ENCODE measurements at places on chromosomes 6 and 20.
A peak's percentile ranks its signal among the peaks of the same experiment; 100 is the strongest.

- no peak for DNase-seq
These were observed 29.4 kb downstream of the NCOA5 start for GRCh38 chr20:46060301-46060881.

DNA sequence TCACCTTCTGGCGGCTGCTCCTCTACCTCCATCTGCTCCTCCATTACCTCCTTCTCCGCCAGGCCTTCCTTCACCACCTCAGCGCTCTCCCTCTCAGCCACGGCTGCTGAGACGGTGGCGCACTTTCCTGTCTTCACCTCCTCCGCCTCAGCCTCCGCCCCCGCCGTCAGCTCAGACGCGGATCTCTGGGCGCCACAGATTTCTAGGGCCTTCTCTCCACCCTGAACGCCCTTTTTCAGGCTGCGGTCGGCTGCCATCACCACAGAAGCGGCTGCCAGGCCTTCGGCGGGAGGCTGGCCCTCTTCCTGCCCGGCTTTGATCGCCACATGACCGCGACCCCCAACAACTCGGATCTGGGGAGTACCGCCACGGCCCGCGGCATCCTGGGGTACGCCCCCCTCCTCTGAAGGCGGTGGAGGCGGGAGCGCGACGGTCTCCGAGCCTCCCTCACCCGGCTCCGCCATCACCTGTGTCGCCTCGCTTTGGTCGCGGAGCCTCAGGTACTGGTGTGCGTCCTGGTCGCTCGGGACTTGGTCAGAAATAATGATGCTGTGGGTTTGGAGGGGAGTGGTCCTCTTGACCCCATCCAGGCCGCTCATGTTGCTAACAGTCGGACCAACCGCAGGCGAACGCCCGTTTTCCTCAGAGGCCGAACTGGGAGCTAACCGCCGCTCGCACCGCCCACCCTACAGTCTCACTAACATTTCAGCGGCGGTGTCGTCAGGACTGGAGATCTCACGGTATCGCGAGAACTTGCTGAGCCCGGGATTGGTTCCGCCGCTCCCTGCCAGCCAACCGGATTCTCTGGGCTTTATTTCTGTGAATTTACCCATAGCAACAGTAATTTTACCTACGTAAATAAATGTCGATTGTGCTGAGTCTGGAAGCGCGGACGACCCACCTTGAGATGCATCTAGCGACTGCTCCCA, at the start of gene TSPYL1:
TSS of gene TSPYL1 (minus strand) at position 699 of the 929 bp plus-strand sequence. CDS start at position 599, 100 bp downstream.
- peak; percentile 95 for DNase-seq

GRCh38 chr20:43284486-43284885, 94.8 kb upstream of the PTPRT start:
- peak; percentile 90 for DNase-seq

DNA sequence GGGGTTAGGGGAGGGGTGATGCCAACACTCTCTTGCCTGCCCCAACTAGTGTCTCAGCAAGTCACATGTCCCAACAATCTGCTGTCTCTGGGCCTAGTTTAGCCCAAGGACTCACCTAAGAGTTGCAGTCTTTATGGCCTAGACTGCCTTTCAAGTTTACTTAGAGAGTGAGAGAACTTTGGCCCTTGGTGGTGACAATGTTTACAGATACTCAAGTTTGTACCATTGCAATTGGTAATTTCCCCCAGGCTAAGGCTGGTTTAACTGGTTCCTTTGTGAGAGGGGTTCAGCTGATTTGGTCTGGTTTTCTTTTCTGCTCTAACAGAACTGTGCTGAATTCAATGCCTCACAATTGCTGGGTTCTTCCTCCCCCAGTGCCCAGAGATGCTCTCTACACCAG, 1279.9 kb upstream of the EYS start:
- DNase-seq = no peak

GRCh38 chr6:140566781-140567277, 1192.4 kb upstream of the CITED2 start:
- no peak for DNase-seq

- no peak for DNase-seq
These were observed 73.9 kb upstream of the ENPP5 start for GRCh38 chr6:46244670-46245069.

DNA sequence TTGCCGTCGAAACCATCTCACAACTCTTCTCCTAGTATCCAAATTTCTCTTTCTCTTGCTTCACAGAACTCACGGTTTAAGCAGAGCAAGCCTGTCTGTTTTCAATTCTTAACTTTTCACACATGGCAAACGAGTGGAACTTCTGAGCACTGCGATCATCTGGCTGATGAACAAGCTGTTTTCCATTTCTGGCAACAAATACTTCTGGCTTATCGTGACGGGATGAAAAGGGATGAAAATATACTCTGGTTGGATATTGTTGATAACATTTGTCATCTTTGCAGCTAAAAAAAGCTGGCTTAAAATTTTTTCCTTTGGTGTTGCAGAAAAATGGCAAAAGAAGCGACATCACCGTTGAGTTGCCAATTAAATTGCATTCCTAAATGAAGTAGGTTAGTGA, 515.2 kb upstream of the JARID2 start:
- DNase-seq = no peak

- DNase-seq = no peak
These were observed 506.6 kb upstream of the NOX3 start for GRCh38 chr6:155962276-155962675.

DNA sequence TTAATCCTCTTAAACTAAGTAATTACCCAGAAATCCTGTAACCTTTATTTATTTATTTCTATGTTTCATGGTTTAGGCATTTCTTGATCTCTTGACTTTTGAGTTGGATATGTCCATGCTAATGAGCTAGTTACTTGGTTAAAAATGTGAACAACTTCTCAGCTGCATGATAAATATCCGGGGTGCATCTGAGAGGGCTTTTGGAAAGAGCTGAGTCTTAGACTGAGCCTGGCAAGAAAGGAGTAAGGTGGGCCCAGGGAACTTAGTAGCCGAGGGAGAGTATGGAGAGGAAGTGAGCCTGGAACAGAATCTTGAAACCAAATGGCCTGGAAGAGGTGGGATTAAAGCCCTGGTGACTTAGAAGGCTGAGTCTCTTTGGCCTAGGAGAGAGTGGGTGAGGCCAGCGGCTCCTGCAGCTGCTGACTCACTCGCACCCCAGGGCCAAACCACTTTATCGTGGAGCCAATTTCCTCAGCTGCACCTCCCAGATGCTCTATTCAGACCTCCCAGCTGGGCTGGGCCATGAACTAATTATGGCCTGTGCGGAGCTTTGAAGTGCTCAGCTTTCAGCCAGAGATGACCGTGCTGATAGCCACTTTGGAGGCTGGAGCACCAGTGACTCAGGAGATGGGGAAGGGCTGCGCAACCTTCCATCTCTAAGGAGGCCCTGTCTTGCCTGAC, 19.1 kb downstream of the TGM3 start:
- no peak for DNase-seq

GRCh38 chr6:114284281-114284680, 58.5 kb downstream of the HS3ST5 start:
- no peak for DNase-seq

- no peak for DNase-seq
These were observed 49.4 kb downstream of the CTCFL start for GRCh38 chr20:57475388-57476083.

DNA sequence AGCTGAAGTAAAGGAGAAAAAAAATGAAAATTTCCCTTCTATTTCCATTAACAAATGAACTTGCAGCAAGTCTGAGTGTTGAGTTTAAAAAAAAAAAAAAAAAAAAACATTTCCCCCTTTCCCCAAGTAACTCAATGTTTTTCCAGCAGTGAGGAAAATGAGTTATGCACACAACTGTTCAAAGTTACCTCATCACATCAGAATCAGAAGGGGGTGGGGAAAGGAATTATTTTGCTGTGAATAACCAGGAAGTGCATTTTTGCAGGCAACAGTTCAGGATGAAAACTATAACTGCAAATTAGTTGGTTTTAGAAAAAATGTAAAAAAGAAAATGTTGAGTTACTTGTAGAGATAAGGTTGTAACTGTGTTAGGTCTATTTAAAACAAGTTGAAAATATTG, 568.9 kb upstream of the CITED2 start:
- no peak for DNase-seq

- no peak for DNase-seq
These were observed 394.8 kb upstream of the NOX3 start for GRCh38 chr6:155850408-155850841.

GRCh38 chr6:2563635-2564034, 187.1 kb downstream of the MYLK4 start:
- no peak for DNase-seq

DNA sequence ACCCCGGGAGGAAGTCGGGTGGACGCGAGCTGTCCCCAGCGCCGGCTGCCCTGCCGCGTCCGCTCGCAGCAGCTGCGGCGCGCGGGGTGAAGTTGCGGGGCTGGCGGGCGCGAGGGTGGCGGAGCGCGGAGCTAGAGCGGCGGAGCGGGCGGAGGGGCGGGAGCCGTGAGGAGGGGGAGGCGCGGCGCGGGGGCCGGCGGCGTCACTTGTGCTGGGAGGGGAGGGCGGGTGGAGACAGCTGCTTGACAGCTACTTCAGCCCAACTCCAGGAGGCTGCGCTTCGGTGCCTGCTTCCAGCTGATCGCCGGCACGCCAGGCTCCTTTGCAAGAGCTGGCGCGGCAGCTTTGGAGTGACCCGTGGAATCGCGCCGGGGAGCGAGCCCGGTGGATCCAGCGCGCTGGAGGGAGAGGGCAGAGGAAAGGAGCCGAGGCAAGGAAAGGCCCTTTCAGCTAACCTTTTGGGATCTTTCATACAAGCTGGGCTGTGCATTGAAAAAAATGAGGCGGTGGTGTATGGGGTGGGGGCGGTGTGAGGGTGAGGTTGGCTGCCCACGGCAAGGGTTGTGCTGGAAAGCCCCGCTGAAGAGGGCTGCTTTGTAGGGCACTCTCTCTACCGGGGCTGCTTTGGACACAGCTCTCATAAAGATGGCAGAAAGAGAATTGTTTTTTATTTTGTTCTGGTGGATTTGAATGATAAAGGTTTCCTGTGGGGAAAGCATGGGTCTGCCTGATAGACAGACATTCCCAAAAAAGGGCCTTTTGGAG, 24.6 kb downstream of the RIPOR2 start:
- DNase-seq = peak; percentile 54

DNA sequence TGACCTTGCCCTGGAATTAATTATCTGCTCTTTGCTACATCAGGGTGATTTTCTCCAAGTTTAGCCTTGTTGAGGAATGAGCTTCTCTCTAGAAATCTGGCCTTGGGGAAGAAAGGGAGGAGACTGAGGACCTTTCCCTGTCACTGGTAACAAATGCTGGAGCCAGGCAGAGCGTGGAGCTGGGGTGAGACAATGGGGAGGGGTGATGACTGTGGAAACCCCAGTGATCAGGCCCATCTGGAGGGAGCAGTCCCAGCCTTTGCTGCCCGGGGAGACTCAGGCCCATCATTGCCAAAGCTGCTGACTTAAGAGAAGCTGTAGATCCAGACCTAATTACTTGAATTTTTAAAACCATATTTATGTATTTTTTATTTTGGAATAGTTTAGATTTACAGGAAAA, 31.3 kb downstream of the BCAS4 start:
- no peak for DNase-seq

- DNase-seq = no peak
These were observed 253.0 kb downstream of the ARID1B start for GRCh38 chr6:157029980-157030690.

DNA sequence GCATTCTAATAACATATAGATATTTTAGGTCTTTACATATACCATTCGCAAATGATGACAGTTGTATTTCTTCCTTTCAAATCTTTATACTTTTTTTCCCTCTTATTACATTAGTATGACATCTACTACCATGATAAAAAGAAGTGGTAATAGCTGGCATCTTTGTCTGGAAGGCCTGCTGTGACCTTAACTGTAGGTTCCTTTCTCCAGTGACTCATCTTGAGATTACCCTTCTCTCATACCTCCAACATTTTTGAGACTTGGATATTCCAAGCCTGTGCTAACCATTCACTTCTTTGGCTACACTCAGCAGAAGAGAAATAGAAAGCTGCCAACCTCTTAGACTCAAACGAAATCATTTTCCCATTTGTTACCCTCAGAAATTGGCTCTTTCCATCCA, 30.3 kb downstream of the ZKSCAN8 start:
- DNase-seq = no peak

DNA sequence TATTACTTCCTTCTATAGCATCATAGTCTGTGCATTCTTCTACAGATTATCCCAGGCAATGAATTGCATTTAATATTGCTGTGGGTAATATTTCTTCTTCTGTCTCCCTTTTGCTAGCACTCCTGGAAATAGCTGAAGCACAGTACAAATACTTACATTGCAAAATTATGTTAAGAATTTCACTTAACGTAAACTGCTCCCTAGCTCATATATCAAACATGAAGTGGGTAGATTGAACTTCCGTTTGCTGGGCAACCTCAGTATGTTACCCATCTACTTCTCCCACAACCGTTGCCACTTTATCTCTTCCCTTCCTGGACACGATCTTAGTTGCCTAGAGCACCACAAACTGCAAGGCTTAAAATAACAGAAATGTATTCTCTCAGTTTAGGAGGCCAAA, 963.3 kb downstream of the KIF16B start:
- DNase-seq = no peak

- peak; percentile 46 for DNase-seq
These were observed 7.6 kb upstream of the TMEM14A start for GRCh38 chr6:52663120-52663935.

DNA sequence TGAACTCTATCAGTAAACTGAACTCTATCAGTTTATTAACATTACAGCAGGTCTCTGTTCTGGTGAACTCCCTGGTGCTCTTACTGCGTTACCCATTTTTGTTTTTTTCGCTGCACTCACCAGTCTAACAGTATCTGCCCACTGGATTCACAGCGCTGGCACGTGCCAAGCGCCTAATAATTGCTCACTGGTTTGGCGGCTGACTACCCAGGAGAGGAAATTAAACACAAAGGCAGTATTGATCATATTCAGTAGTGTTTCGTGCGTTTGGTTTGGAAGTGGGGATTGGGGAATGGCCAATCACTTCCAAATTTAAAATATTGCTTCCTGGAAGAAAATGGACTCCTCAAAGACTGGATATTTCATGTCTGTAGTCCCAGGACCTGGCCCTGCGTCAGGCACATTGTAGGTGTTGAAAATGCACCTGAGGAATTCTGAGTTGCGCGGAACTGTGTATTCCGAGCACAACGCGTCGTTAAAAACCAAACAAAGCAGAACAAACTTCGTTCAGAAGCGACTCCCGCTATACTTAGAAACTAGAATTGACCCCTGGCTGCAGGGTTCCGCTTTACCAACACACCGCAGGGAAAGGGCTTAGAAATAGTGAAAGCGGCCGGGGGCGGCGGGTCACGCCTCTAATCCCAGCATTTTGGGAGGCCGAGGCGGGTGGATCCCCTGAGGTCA, 1.1 kb upstream of the RPS12 start:
- DNase-seq = peak; percentile 34
